ENCODE measurements at places on chromosomes 3 and 15.

DNA sequence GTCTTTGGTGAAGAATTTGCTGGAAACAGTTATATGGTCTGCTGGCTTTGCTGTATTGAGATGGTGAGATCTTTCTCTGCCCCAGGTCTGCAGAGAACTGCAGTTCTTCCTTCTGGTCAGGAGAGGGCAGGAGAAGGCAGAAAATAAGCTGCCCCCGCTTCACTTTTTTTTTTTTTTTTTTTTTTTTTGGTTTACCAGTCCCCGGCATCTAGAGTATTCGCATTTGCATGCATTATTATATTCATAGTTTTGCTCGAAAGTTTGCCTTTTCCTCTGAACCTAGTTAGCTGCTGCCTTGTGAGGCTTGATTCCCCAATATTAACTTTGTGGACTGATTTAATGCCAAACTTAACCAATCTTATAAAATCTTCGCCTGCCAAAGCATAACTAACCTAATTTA lies 10.6 kb upstream of the PARL start:
- DNase-seq, result peak; percentile 85

DNA sequence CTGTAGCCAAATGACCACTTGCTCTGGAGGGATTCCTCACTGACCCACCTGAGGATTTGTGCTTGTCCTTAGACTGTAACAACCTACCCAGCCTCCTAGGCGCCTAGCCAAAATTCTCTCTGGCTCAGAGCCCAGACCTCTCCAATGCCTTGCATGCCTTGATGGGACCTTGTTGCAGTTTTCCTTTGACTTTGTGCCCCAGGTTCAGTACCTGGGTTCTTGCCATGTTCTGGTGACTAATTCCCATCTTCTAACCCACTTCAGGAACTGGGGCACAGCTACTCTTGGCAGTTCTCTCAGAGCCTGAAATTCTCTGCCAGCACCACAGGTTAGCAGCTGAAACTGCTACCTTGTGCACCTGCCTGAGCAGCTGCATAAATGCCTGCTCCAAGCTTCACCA lies 27.0 kb upstream of the UBE3A start:
- DNase-seq, result no peak

DNA sequence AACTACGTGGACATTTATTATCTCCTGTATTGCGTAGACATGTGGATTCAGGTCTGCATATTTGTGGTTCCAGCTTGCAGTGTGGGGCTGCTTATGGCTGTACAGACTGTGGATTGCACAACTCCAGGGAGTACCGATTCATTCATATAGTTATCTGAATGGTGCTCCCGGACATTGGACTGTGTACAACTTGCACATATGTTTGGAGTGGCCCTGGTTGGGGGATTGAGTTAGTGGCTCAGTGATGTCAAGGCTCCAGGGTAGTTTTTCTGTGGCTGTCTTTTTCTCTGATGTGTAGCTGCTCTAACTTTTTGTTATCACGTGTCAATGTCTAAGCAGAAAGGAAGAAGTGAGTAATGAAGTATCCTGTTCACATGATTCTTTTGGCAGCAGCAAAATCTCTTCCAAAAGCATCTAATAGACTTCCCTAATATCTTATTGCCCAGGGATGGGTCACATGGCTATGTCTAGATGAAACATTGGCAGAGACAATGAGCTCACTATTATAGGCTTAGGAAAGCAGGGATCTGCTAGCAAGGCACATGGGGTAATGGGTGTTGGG lies 15.8 kb downstream of the ST3GAL6 start:
- DNase-seq, result no peak

- no peak for DNase-seq
Measured at GRCh38 chr15:27587810-27588209, 511.3 kb downstream of the OCA2 start.

GRCh38 chr15:54519577-54519976 lies 541.3 kb downstream of the UNC13C start:
- DNase-seq, result no peak

Measured in GM13977 (cell line).